ENCODE measurements at places on chromosomes 1 and 21. TPM values are rescaled to one million over a fixed set of nuclear protein-coding genes. Genes with fewer than 3 reads are reported as not detected.

DNA sequence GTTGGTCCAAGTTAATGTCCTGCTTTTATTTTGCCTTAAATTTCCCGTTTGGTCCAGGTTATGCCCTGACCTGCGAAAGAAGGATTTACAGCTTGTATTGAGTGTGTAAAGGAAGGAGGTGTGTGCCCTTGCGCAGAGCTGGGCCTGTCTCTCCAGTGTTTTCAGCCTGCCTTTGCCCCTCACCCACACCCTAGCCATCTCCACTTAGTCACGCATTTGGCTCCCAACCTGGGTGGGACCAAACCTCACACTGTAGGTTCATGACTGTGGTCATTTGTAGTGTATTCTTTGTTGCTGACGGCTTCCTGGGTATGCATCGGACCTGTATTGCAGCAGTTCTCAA lies 572 bp upstream of the SRSF10 start:
- DNase-seq = peak; percentile 69

GRCh38 chr1:20540281-20540680 lies 12.1 kb upstream of the FAM43B start:
- DNase-seq = no peak

DNA sequence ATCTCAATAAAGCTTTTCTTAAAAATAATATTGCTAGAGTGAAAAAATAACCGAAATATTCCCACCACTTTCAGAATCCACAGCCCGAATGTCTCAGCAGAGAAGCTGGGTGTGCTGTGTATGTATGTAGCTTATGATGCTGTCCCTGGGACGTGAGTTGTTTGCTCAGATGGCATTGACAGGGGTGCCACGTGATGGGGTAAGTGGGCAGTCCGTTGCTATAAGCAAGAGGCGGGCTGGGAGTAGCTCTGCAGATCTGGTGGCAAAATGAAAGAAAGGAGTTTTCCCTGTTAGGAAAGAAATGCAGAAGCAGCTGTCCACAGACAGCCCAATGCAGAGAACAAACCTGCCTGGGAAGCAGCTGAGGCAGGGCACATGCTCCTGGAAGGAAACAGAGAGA lies 3.8 kb upstream of the FAM20B start:
- no peak for DNase-seq

GRCh38 chr1:16134906-16135305 lies 21.0 kb downstream of the EPHA2 start:
- no peak for DNase-seq

- DNase-seq = no peak
Observed at GRCh38 chr1:205975387-205975998, 27.7 kb downstream of the RAB7B start.

- DNase-seq = no peak
Observed at GRCh38 chr1:39988618-39989343, 33.8 kb downstream of the MFSD2A start.

DNA sequence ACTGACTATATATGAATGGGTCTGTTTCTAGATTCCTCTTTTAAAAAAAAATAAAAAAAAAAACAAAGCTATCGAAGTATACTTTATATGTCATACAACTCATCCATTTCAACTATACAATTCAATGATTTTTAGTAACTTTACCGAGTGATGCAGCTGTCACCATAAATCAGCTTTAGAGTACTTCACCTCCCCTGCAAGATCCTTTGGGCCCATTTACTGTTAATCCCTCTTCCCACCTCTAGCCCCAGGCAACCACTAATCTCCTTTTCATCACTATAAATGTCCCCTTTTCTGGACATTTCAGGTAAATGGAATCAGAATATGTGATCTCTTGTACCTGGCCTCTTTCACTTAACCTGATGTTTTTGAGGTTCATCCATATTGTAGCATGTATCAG lies 133.9 kb downstream of the PEX14 start:
- DNase-seq = no peak

DNA sequence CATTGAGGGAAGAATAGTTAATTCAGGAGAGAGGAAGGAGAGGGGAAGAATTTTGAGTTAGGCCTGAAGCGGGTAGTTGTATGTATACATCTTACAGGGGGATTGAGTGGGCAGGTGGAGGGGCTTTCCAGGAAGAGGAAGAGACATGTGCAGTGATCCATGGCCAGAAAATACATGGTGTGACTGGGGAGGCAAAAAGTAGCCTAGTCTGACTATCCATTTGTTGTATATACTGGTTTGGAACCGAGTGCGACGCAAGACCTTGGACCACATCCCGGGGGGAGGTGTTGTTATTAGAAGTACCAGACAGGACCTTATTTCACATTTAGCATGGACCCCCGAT lies 158.3 kb downstream of the SDCCAG8 start:
- no peak for DNase-seq

DNA sequence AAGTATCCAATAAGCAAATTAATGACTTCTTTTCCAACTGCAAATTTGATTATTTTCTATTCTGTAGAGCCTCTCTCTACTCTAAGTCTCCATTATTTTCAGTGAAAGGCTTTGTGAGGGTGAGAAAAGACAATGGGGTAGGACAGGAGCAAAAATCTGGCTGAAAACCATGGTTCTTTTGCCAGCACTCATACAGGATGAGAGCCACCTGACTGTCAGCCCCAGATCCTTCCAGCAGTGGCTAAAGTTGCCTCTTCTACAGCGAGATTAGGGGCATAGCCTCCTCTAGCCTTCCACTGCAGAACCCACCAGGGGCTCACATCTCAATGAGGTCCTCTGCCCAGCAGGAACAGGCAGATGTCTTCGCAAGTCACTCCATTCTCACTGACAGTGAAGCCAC lies 23.7 kb downstream of the NMNAT2 start:
- no peak for DNase-seq

- no peak for DNase-seq
Observed at GRCh38 chr1:149848340-149849110, 50.8 kb upstream of the BOLA1 start.

DNA sequence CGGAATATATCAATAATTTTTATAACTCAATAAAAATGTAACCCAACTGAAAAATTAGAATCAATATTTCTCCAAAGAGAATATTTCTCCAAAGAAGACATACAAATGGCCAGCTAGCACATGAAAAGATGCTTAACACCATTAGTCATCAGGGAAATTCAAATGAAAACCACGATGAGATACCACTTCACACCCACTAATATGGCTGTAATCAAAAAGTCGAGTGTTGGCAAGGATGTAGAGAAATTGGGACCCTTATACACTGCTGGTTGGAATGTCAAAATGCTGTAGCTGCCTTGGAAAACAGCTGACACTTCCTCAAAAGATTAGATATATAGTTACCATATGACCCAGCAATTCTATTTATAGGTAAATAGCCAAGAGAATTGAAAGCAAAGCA lies 133.0 kb downstream of the GPR52 start:
- no peak for DNase-seq

DNA sequence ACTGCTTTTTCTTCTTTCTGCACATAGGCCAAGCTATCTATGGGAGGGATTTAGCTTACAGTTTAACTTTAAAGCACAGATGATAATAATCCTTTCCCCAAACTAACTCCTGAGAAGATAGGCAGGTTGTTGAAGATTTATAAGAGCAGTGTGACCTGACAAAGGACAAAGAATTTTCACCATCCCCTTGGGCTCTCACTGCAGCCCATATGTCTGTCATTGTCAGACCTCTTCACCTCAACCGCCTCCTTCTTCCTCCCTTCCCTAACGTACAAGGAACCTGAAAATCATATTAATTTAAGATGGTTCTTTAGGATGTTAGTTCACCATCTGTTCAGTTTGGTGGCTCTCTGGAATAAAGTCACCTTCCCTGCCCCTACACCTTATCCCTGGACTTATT lies 5.0 kb downstream of the RNU1-2 start:
- no peak for DNase-seq

- no peak for DNase-seq
Observed at GRCh38 chr21:22319435-22319834, 1321.2 kb downstream of the NCAM2 start.

DNA sequence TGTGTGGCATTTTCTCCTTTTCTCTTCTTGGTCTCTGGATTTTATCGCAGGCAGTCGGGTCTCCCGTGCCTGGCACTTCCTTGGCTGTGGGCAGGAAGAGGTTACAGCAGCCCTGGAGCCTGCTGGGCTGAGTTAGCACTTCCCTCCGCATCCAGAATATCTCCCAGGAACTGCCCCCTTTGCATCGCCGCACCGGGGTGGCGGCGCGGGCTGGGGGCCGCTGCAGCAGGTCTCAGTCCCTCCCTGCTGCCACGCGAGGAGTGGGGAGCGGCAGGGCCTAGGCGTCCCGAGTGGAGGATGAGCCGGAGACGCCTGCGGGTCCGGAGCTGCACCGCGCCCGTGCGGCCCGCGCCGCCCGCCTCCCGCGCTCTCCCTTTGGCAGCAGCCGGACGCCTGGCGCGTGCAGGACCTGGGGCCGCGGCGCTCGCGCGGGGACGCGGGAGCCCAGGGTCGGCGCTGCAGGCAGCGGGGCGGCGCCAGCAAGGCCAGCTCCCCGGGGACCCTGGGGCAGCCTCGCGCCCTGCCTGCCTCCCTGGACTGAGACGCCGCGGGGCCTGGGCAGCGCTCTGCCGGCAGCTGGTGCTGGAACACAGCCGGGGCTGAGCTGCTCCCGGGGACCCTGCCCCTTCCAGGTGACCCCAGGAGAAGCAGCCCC lies 192.8 kb downstream of the PRDM2 start:
- DNase-seq = peak; percentile 3

DNA sequence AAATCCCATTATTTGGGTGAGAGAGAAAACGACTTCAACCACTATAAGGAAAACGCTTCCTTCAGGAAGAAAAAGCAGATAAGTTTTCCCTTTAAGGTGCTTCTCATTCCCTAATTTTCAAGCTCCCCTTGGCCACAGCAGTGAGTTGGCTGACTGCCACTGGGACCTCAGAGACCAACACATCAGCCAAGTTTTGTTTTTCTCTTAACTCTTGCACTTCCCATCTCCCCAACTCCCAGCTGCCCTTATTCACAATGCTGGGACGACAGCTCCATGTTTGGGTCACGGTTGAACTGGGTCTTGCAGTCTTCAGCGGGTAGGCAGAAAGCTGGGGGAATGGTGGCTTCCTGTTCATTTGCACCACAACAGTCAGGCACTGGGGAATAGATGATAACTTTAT lies 18.9 kb downstream of the SGIP1 start:
- no peak for DNase-seq

DNA sequence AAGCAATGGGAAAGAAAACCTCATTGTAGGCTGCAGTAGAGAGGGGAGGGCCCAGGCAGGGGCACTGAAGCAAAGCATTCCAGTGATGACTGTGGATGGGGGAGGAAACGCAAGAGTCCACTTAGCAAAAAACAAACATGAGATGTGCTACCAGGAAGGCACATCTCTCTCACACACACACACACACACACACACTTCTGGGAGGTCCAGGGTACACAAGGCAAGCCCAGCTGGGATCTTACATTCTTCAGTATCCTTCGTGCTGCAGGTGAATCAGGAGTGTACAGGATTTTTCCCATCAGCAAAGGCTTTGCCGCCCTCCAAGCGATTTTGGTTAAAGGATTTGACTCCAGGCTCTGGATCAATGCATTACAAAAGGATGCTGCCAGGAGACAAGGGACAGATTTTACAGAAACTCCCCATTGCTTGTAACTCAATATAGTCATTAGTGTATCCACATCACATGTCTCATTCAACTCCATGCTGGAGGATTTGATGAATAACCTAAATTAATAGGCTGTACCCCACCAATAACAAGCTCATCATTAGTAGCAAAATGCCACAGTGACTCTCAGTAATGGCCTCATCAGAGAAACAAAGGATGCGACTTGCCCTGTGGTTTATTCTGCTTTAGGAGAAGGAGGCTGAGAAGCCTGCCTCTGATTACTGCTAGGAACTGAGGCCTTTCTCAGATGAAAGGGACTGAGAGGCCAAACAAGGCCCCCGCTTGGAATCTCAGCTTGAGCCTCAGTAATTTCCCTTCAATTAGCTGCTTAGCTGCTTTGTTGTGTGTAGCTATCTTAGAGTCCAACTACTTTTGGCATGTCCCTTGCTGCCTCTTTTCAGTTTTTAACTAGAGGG lies 41.6 kb downstream of the ABCA4 start:
- DNase-seq = no peak

GRCh38 chr1:181094416-181095212 lies 6.1 kb downstream of the IER5 start:
- DNase-seq = no peak

GRCh38 chr1:168466092-168466713 lies 77.6 kb downstream of the XCL2 start:
- DNase-seq = peak; percentile 45

GREM2 gene
- not detected for total RNA-seq

PRAMEF15 gene
- total RNA-seq = not detected

FAM167B gene
- total RNA-seq = 0.32 TPM

RPTN gene
- total RNA-seq = not detected

FCRL5 gene
- 0.31 TPM for total RNA-seq

IL23R gene
- total RNA-seq = 0.08 TPM

FCRLA gene
- total RNA-seq = 0.56 TPM

MEAF6 gene
- 78.3 TPM for total RNA-seq
